ENCODE measurements at places on chromosomes 2 and 18.

DNA sequence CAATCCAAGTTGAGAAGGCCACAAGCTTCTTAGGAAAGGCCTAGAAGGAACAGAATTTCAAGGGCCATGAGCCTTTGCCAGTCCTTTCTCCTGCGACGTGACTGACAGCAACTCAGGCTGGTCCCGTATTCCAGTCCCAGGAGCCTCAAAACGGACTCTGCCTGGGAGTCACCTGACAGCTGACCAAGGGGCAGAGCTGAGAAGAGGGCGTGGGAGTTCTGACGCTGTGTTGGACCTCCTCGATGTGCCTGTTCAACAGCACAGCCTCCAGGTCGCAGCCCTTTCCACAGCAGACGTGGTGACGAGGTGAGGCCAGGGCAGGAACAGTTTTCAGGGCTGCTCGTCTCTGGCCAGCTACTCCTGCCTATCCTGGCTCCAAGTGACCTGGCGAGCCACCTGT lies 37.6 kb downstream of the CENPO start:
- DNase-seq = no peak

GRCh38 chr2:10774394-10774793 lies 38.2 kb downstream of the PDIA6 start:
- DNase-seq = no peak

GRCh38 chr2:3692375-3692774 lies 11.0 kb upstream of the DCDC2C start:
- no peak for DNase-seq

DNA sequence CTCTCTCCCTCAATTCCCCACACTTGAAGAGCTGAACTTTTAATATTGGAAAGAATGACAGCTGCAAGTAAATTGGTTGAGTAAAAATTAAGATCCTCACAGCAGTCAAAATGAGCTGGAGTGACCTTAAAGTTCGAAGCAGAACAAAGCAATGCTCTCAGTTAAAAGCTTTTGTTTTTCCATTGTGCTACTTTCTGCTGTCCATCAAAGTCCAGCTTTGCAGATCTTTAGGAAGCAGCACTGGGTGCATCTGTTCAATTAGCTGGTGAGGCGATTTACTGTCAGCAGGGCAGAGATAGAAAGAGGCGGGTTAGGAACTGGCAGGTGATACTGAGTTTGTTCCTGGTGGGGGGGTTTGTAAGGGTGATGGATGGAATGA lies 834.8 kb downstream of the CPS1 start:
- DNase-seq = no peak

DNA sequence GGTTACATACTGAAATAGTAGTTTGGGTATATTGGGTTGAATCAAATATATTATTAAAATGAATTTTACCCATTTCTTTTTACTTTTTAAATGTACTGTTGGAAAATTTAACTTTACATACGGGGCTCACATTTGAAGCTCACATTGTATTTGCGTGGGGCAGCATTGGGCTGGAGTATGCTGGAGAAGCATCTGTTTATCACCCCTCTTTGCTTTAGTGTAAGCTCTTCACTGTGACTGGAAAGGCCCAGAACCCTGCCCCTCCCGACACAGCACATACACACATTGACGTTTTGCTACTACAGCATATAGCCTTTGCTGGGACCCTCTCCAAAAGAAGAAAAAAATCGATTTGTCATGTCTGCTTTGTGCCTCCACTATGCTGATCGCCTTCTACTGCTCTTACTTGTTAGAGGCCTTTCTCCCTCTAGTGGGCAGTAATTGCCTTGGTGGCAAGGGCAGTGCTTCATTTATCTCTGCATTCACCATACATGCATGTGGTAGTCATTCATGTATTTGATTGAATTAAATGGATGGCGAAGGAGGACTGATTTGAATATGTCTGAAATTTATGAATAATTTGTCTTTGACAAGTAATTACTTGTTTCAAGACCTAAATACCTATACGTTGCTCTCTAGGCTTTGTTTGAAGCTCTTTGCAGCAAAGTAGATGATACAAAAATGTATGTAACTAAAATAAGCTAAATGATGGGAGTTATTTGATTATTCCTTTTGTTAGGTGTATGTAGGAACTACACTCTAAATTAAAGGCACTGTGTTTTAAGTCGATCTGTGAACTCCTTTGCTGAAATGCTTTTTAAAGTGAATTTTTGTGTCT lies 37.4 kb downstream of the VAPA start:
- DNase-seq = peak; percentile 57

DNA sequence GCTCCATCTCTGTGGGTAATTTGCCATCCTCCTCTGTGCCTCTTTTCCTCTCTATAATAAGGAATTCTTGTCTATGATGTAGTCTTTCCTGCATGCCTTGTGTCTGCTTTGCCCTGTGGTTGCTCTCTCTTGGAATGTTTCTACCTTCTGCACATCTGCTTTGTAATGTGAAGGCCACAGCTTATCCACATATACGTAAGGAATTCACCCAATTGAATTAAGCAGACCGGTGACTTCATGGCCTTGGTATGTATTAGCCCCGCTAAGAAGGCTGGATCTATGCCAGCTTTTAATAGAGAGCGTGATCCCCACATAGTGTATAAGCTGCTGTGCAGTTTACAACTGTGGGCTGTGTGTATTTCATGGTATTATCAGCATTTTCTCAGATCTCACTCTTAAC lies 274.7 kb downstream of the RNF144A start:
- peak; percentile 99 for DNase-seq

- DNase-seq = no peak
Measured at GRCh38 chr2:105625632-105626031, 119.1 kb upstream of the NCK2 start.

All from astrocyte of the cerebellum (primary cell).